ENCODE measurements at places on chromosomes 12 and 14.

DNA sequence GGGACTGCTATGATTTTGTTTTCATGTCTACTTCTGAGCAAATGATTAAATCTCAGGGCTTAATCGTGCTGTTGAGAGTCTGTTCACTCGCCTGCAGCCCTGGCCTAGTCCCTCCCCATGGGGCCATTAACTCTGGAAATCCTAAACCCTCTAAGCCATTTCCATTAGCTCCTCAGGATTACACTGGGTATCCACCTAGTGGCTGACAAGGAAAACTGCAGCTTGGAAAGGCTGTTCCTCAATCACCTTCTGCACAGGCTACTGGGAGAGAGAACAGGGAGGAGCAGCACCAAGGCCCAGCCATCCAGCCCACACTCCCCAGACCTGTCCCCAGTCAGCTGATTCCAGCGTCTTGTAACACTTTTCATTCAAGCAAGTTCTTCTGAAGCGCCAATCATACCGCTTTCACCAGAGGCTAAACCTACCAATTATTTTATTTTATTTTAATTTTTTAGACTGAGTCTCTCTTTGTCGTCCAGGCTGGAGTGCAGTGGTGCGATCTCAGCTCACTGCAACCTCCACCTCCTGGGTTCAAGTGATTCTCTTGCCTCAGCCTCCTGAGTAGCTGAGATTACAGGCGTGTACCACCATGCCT, 48.7 kb downstream of the NEUROD4 start:
- no peaks in the 10 kb centered on the region for H3K4me1 ChIP-seq
- H3K27ac ChIP-seq, result no peak overlapping the region
- no peak overlapping the region for H3K4me3 ChIP-seq
- H3K36me3 ChIP-seq, result no peaks in the 10 kb centered on the region

GRCh38 chr14:84006643-84007155, 1523.2 kb upstream of the FLRT2 start:
- H3K36me3 ChIP-seq, result no peaks in the 10 kb centered on the region
- H3K4me3 ChIP-seq, result no peak overlapping the region
- H3K4me1 ChIP-seq, result no peaks in the 10 kb centered on the region
- no peaks in the 10 kb centered on the region for H3K27me3 ChIP-seq

GRCh38 chr12:62758216-62758615, 176.7 kb downstream of the PPM1H start:
- no peaks in the 10 kb centered on the region for H3K36me3 ChIP-seq
- no peak overlapping the region for H3K27ac ChIP-seq
- no peaks in the 10 kb centered on the region for H3K27me3 ChIP-seq
- H3K4me1 ChIP-seq, result no peaks in the 10 kb centered on the region

DNA sequence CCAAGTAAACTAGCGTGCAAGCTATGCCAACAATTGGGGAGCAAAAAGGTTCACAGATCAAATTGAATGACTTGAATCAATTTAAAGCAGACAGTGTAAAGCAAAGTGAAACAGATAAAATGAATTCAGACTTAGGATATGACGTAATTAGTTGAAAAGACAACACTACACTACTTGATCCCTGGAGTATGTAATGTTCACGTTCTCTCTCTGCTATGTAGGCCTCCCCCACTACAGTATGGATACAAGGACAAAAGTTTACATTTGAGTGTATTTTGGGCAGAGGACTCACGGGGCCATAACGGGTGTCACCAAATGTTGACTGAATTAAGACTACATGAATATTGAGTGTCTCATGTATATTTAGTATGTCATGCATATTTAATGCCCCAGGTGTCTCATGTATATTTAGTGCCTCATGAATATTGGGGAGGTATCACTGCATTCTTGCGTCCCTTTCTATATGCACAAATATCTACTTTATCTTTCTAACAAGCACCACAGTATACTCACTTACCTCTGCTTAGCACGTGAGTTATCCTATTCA, 44.5 kb downstream of the RERGL start:
- H3K27me3 ChIP-seq, result no peaks in the 10 kb centered on the region
- H3K4me3 ChIP-seq, result no peak overlapping the region
- H3K36me3 ChIP-seq, result no peaks in the 10 kb centered on the region
- H3K4me1 ChIP-seq, result no peaks in the 10 kb centered on the region

- no peaks in the 10 kb centered on the region for H3K27me3 ChIP-seq
- peak; percentile 84 for DNase-seq
- H3K27ac ChIP-seq, result no peak overlapping the region
- H3K4me3 ChIP-seq, result no peak overlapping the region
- no peaks in the 10 kb centered on the region for H3K36me3 ChIP-seq
Observed at GRCh38 chr14:59688224-59689170, 111.9 kb upstream of the CCDC175 start.

Measured in mesendoderm (in vitro differentiated cells).